ENCODE measurements at places on chromosomes 13 and 19. TPM values are rescaled to one million over a fixed set of nuclear protein-coding genes. Genes with fewer than 3 reads are reported as not detected.
A peak's percentile ranks its signal among the peaks of the same experiment; 100 is the strongest.

DNA sequence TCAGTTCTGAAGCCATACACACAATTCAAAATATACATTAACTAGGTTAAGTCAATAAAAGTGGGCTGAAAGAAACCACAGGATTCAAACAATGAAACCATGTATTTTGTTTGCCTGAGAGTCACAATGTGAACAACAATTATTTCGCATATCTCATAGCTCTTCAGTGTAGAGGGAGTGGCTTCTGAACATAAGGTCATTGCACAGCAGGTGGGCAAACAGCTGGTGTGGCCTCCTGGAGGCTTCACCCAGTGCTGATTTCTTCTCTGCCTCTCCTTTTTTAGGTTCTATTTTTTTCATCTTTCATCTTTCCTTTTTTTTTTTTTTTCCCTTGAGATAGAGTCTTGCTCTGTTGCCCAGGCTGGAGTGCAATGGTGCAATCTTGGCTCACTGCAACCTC, 40.4 kb upstream of the ZNF254 start:
- no peaks in the 10 kb centered on the region for H3K27me3 ChIP-seq
- DNase-seq = no peak
- no peak overlapping the region for H3K27ac ChIP-seq
- H3K36me3 ChIP-seq = peaks cover 54% of the 10 kb centered on the region
- H3K4me1 ChIP-seq = peaks cover 7% of the 10 kb centered on the region

DNA sequence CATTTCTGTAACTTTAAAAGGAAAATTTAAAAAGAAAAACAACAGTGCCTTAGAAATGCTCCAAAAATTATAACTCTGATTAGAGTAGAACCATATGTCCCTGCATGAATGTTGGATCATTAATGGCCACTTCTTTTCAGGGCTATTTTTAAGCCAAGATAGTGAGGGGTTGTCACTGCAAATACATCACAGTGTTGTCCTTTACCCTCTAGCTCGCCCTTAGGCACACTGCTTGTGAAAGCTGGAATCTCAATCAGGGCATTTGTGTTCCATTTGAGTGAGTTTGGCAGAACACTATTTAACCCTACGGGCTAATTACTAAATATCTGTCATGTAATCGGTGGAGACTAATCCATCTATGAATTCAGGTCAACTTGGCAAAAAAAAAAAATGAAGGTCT, 212.2 kb downstream of the NHLRC3 start:
- H3K4me3 ChIP-seq = no peak overlapping the region
- no peaks in the 10 kb centered on the region for H3K27me3 ChIP-seq
- H3K36me3 ChIP-seq = no peaks in the 10 kb centered on the region
- no peak for DNase-seq
- peaks cover 5% of the 10 kb centered on the region for H3K4me1 ChIP-seq

DNA sequence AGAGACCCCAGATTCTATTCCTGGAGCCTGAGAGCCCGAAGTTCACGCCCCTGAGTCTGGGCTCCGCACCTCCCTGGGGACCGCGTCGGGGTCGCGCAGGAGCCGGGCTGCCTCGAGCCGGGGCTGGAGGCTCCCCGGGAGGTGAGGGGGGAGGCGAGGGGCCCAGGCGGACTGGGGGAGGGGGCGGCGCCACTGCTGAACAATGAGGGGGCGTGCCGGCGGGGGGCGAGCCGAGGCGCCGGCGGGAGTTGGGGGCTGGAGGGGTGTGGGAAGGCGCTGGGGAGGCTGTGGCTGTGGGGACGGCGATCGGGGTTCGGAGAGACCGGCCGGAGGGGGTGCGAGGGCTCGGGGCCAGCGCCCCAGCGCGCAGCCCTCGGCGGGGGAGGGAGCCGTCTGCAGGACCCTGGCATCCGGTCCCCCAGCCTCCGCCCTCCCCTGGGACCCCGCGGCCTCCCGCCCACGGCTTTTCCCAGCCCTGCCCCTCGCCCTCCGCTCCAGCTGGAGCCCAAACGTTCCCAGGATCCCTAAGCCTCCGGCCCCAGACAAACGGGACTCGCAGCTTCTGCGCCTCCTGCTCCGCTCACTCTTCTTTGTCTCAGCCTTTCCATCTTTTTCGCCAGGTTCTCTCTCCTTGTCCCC, 922 bp downstream of the PLEKHG2 start:
- peak; percentile 74 for DNase-seq
- peak overlapping the region; percentile 98 for H3K27ac ChIP-seq
- peaks cover 41% of the 10 kb centered on the region for H3K4me1 ChIP-seq
- peaks cover 1% of the 10 kb centered on the region for H3K27me3 ChIP-seq

SCN1B gene
- 2.8 TPM for total RNA-seq

TNNI3 gene
- total RNA-seq = 8.9 TPM

NLRP11 gene
- total RNA-seq = not detected

NAPSA gene
- 2.4 TPM for total RNA-seq

LIN7B gene
- 9.6 TPM for total RNA-seq
